ENCODE measurements at places on chromosomes 6 and 20.

GRCh38 chr6:151109361-151109760 lies 130.4 kb upstream of the AKAP12 start:
- no peak for DNase-seq

GRCh38 chr20:63855363-63856097 lies 5.8 kb upstream of the ABHD16B start:
- no peak for DNase-seq

- DNase-seq = no peak
Observed at GRCh38 chr6:22929311-22929985, 360.1 kb downstream of the HDGFL1 start.

DNA sequence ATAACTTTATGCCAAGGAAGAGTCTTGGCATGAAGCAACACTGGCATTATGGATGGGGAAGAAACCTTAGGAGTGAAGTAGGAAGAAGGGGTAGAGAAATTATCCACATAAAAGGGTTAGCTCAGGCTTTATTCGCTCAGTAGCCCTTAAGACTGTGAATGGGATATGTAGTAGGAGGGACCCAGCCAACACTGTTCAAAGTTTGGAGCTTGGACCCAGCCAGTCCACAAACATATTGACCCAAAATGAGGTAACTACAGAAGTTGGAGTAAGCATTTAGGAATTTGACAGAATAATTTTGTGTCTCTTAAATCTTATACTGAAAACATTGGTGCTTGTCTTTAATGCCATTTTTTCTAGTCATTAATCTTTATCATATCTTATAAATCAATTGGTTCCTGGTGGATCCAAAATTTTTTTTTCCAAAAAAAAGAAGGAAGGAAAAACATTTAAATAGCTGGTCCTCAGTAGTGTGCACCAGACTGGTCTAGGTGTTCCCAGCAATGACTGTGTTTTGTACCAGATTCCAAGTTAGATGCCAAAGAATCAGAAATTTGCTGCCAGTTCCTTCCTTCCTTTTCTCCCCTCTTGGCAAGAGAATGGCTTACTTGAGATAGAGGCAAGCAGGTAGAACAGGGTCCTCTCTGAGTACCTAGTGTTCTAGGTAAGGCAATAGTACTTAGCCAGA lies 451.8 kb upstream of the SOX4 start:
- no peak for DNase-seq

- DNase-seq = no peak
Observed at GRCh38 chr20:58512808-58513552, 2.2 kb downstream of the APCDD1L start.

DNA sequence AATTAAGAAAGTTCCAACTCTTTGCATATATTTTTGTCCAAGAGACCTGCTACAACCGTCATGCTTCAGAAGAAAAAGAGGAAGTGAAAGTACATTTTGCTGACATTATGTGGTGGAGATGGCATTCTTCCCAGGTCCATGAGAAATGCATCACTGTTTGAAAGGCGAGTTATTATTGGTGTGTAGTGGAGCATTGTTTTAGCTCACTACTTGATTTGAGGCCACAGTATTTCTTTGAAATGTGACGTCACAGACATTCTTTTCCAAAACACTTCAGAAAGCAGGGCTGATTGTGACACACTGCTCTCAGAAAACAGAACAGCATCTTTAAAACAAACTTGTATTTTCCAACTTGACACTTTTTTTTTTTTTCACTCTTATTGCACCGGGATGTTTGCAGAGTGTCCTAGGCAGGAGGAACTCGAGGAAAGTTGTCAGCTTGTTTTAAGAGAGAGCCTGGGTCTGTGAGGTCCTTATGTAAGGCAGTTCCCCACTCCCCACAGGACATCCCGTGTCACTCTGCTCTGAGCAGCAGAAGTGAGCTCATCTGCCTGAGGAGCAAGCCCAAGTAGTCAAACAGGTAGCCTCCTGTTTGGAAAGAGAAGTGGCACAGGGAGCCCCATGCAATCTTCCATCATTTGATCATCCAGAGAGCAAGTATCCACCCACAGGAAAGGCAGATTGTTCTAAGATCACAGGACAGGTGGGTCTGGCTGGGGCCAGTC lies 1.1 kb downstream of the SPTLC3 start:
- no peak for DNase-seq

- no peak for DNase-seq
Observed at GRCh38 chr20:39897781-39898466, 791.1 kb downstream of the MAFB start.

- peak; percentile 43 for DNase-seq
Observed at GRCh38 chr20:49384437-49385434, 97.7 kb downstream of the KCNB1 start.

DNA sequence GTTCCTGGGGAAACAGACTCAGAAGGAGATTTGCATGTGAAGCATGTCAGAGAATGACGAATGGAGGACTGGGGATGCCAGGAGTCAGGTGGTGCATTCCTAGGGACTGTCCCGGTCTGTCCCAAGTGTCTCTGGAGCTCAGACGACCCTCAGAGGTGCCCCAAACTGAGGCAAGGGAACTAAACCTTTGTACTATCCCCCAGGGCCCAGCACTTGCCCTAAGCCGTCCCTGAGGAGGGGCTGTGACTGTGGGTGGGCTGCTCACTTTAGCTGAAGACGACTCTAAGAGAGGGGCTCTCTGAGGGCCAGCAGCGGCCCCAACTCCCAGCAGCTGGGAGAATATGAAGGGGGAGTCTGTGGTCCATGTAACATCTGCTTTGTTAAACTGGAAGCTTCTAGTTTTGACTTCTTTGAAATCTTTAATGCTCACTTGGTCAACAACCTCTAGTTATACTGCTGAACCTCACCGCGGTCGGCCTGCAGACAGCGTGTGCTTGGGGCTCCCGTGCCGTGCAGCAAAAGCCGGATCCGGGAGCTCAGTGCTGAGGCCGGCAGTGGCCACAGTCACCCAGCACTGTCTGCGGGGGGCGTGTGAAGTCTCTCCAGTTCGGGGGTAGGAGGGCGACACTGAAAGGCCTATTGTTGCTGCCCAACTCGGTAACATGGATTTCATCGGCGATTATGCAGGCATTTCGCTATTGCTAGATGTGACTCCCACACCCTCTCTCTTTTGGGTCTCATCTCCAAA lies 34.2 kb downstream of the TUBB2B start:
- no peak for DNase-seq

DNA sequence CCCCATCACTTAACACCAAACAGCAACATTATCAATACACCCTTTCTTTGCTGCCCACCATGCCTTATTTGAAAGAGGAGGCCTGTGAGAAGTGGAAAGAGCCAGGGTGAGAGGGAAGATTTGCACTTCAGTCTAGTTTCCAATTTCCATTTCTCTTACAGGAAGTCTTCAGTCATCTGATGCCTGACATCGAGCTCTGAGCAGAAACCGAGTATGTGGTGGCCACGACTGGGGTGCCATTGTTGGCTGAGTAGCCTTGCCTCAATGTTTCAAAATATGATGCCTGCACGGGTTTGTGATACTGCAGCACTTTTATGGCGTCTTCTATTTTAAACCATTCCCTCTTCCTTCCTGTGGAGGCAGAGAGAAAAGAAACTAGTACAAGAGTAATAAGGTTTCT lies 39.8 kb upstream of the SMIM29 start:
- no peak for DNase-seq

DNA sequence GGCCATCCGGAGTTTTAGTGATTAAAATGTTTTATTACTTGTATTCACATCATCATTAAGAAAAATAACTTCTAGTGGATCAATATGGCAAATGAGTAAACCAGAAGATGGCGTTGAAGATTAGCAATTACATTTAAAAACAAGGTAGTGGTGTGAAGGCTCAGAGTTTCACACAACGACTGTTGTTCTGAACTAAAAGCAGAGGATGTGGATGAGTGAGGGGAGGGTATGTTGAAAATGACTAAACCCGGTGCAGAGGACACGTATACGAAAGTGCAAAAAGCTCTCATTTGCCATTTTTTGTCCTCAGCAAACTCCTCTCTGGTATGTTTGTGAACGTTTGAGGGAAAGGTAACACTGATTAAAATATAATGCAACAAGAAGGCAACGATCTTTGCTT lies 1.9 kb upstream of the IRF4 start:
- no peak for DNase-seq

DNA sequence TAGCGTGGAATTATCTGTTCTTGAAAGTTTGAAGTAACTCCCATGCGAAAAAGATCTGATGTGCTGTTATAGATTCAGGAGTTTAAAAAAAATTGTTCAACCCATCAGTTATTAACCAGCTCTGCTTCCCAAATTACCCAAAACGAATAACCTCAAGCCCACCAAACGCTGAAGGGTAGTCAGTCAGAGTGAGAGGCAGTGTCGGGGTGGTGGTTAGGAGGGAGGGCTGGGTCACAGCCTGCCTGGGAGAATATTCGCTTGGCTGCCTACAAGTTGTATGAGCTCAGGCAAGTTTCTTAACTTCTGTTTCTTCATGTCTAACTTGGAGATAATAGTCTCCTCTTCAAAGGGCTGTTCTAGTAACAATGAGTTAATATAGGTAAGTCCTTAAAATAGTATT lies 114.6 kb downstream of the JPH2 start:
- DNase-seq = no peak

DNA sequence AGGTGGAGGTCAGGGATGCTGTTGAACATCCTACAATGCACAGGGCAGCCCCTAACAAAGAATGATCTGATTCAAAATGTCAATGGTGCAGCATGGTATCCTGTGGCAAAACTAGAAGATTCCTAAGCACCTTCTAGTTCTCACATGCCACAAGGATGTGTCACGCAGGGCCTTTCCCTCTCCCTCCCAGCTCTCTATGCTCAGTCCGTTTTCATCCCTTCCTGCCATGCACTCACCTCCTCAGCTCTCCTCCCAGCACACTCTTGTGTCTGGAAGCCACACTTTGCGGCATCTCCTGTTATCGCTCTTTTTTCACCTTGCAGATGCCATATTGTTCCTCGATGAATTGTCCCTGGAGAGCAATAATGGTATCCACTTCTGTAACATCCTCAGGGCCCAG lies 263.4 kb downstream of the CDC5L start:
- DNase-seq = no peak

GRCh38 chr6:75285283-75285639 lies 669 bp upstream of the TMEM30A start:
- peak; percentile 54 for DNase-seq

DNA sequence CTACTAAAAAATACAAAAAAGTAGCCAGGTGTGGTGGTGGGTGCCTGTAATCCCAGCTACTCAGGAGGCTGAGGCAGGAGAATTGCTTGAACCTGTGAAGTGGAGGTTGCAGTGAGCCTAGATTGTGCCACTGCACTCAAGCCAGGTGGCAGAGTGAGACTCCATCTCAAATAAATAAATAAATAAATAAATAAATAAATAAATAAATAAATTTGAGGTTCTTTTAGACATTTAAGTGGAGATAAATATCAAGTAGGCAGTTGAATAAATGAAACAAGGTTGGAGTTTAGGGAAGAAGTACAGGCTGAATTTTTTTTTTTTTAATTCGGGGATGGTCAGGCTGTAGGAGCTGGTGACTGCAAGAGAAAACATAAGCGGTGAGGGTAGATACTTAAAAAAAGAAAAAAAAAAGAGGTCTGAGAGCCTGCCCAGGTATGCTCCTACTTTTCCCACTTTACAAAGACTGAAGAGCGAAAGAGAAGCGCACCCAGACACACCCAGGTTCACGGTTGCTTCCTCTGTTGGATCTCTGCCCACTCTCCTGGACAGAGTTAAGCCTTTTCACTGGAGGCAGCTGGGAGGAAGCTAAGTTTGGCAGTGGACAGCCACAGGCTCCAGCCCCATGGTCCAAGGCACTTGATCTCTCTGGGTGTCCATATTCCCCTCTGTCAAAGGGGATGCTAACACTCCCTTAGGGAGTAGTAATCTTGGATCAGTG lies 100.9 kb upstream of the PRDM1 start:
- no peak for DNase-seq

DNA sequence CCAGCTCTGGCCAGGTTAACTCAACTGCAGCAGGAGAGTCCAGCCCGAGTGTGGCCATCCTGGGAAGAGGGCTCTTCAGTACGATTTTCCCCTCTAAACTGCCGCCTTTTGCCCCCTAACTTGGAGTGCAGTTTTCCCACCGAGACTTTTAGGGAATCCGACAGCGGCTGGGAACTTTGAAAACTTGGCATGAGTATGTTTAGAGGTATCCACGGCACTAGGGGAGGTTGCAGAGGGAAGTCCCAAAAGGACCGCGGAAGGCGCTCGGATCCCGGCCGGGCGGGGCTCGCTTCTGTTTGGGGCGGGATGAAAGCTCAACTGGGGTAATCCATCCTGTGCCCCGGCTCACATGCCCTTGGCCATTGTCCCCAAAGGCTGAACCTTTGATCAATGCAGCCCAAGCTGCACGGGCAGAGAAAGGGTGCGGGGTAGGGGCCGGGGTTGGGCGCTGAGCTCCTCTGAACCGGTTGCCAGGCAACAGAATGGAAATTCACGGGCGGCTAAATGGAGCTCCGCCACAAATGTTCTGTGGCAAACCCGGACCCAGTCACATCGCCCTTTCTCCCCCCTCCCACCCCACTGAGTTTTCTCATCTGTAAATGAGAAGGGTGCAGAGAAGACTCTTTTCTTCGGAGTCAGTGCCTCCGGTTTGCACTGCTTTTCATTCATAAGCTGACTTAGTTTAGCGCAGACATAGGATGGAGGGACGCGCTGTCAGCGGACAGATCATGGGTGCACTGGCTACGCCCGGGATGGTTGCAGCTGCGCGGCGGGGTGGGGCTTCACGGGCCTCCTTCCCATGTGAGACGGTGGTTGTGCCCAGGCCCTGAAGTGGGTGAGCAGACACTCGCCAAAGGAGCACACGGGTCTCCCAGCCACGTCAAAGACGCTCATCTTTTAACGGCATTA lies 2.3 kb downstream of the BMP6 start:
- peak; percentile 17 for DNase-seq

- no peak for DNase-seq
Observed at GRCh38 chr6:169064194-169064593, 189.5 kb downstream of the THBS2 start.

DNA sequence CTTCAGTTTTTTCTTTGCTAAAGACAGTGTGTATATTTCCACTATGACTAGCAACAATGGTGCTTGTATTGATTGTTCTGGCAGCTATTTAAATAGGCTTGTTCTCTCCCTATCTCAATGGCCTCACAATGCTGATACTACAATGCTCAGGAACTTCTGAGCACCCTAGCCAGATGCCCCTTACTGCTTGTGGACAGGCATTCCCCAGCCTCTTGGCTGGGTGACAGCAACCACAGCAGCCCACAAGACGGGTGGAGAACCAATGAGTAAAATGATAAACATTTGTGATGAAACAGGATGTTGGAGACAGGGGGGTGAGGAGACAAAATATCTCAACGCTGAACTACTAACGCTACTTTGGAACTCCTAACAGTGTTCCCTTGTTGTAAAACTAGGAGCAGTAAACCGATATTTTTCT lies 42.3 kb downstream of the HIVEP2 start:
- no peak for DNase-seq

- no peak for DNase-seq
Observed at GRCh38 chr6:167975458-167975857, 22.0 kb upstream of the KIF25 start.

All from NCI-H774 (cell line).